ENCODE measurements at places on chromosomes 4 and X. TPM values are rescaled to one million over a fixed set of nuclear protein-coding genes. Genes with fewer than 3 reads are reported as not detected.

- H3K27ac ChIP-seq = no peak overlapping the region
- no peak for DNase-seq
- no peaks in the 10 kb centered on the region for H3K36me3 ChIP-seq
- no peaks in the 10 kb centered on the region for H3K4me1 ChIP-seq
- H3K4me3 ChIP-seq = no peak overlapping the region
These were observed 121.7 kb upstream of the HCCS start for GRCh38 chrX:10989386-10989785.

The CDKL5 gene
- 4.7 TPM for total RNA-seq

GRCh38 chr4:88812420-88812819 is 114.8 kb upstream of the NAP1L5 start:
- H3K4me3 ChIP-seq = no peak overlapping the region
- no peak for DNase-seq
- no peak overlapping the region for H3K27ac ChIP-seq
- no peaks in the 10 kb centered on the region for H3K4me1 ChIP-seq

GRCh38 chr4:152957437-152958171 is 21.5 kb downstream of the FHDC1 start:
- no peaks in the 10 kb centered on the region for H3K36me3 ChIP-seq
- peaks cover 7% of the 10 kb centered on the region for H3K4me1 ChIP-seq
- no peak overlapping the region for H3K27ac ChIP-seq
- H3K27me3 ChIP-seq = no peaks in the 10 kb centered on the region

The TMEM255A gene
- 0.25 TPM for total RNA-seq

DNA sequence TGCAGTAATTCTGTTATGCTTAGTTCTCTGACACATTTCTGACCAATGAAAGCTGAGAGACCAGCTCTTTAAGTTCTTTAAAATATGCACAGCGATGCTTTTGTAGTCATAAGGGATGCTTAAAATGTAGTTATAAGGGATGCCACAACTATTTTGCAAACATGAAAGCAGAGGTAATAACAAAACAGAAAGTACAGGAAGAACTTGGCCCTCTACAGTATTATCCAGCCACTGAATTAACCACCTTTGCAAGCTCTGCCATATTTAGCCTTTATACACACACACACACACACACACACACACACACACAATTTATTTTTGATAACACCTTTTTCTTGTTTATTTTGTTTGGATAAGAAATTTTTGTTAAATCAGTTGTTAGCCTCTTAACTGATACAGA is 590.0 kb downstream of the FAT4 start:
- no peak for DNase-seq
- no peak overlapping the region for H3K4me3 ChIP-seq
- H3K4me1 ChIP-seq = no peaks in the 10 kb centered on the region
- no peak overlapping the region for H3K27ac ChIP-seq
- no peaks in the 10 kb centered on the region for H3K36me3 ChIP-seq
- no peaks in the 10 kb centered on the region for H3K27me3 ChIP-seq

The CHST7 gene
- 2.7 TPM for total RNA-seq

DNA sequence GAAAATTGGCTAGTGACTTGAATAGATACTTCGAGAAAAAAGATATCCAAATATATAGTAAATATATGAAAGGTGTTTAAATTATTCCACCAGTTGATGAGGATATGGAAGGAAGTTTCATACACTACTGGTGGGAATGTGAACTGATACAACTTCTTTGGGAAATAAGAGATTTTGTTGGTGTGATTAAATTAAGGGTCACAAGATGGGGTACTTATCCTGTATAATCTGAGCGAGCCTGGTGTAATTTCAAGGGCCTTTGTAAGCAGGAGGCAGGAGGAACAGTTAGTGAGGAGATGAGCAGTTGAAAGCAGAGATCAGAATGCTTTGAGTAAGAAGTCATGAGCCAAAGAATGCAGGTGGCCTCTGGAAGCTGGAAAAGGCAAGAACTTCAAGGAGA is 192.2 kb downstream of the KCTD8 start:
- no peak overlapping the region for H3K27ac ChIP-seq
- no peak for DNase-seq
- H3K4me1 ChIP-seq = no peaks in the 10 kb centered on the region
- no peak overlapping the region for H3K4me3 ChIP-seq
- H3K36me3 ChIP-seq = no peaks in the 10 kb centered on the region

DNA sequence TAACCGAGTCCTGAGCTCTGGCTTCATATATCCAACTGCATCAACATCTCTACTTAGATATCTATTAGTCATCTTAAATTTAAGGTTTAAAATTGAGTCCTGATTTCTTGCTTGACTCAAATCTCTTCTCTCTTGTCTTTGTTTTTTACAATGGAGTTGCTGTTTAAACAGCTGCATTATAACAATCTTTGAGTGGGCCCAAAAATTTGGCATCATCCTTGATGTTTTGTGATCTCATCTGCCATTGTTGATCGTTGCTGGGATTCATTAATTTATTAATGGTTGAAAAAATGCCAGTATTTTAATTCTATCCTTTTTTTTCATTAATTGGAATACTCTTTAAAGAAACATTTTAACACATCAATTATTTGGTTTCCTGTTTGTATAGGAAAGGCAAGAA is 82.2 kb downstream of the STIM2 start:
- DNase-seq = no peak
- no peak overlapping the region for H3K4me3 ChIP-seq
- no peak overlapping the region for H3K27ac ChIP-seq
- no peaks in the 10 kb centered on the region for H3K27me3 ChIP-seq
- no peaks in the 10 kb centered on the region for H3K36me3 ChIP-seq

DNA sequence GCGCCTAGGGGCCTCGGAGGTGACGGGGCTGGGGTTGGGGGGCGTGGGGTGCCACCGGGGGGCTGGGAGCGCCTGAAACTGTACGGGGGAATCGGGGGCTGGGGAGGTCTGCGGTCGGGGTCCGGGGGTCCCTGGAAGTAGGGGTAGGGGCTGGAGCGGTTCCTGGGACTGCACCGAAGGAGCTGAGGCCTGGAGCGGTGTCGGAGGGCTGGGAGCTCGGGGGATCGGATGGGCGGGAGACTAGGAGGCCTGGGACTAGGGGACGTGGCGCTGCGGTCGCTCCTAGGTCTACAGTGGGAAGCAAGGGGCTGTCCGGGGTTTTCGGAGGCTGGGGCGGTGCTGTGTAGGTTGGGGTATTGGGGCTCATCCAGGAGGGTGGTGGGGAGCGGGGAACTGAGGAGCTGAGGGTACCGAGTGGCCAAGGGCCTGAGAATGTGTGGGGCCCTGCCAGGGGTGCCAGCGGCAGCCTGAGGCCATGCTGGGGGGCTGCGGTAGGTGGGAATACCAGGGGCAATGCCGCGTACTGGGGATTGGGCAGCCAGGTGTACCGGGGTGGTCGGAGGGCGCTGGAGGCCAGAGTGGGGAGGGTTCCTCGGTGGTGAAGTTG is 562 bp downstream of the AKAP17A start:
- H3K27ac ChIP-seq = peak overlapping the region; percentile 81
- H3K4me1 ChIP-seq = peaks cover 16% of the 10 kb centered on the region
- peak overlapping the region; percentile 69 for H3K4me3 ChIP-seq
- H3K36me3 ChIP-seq = peaks cover 33% of the 10 kb centered on the region
- peak; percentile 37 for DNase-seq

- DNase-seq = no peak
- H3K27ac ChIP-seq = no peak overlapping the region
- H3K27me3 ChIP-seq = no peaks in the 10 kb centered on the region
- peaks cover 2% of the 10 kb centered on the region for H3K36me3 ChIP-seq
- H3K4me1 ChIP-seq = no peaks in the 10 kb centered on the region
- H3K4me3 ChIP-seq = no peak overlapping the region
These were observed 11.9 kb upstream of the MAB21L2 start for GRCh38 chr4:150569998-150570535.

- H3K36me3 ChIP-seq = peaks cover 10% of the 10 kb centered on the region
- peaks cover 75% of the 10 kb centered on the region for H3K4me1 ChIP-seq
- H3K27ac ChIP-seq = peak overlapping the region; percentile 83
- peak; percentile 12 for DNase-seq
- peak overlapping the region; percentile 59 for H3K4me3 ChIP-seq
- H3K27me3 ChIP-seq = no peaks in the 10 kb centered on the region
These were observed 7.2 kb downstream of the SH3BP2 start for GRCh38 chr4:2799971-2800690.

GRCh38 chrX:45385757-45386156 is 185.1 kb upstream of the DIPK2B start:
- no peaks in the 10 kb centered on the region for H3K36me3 ChIP-seq
- no peak overlapping the region for H3K4me3 ChIP-seq
- no peak overlapping the region for H3K27ac ChIP-seq
- no peaks in the 10 kb centered on the region for H3K4me1 ChIP-seq
- no peak for DNase-seq

The DMP1 gene
- not detected for total RNA-seq
